ELR (cell line): ENCODE measurements at places on chromosomes 2 and 18.
A peak's percentile ranks its signal among the peaks of the same experiment; 100 is the strongest.

DNA sequence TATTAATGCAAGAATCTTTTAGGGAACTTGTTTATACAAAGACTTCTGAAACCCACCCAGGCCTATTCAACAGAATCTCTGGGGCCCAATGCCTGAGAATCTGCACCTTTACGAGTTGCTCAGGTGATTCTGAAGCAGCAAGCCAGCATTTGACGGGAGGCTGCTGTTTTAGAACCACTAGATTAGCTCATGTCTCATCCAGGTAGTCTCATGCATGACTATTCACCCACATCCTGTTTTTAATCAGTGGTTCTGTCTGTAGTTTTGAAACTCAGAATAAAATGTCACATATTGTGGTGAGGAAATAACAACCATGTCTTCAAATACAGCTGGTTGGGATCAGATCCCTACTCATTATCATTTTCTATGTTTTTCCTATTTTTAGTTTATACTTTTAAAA lies 39.5 kb downstream of the CYTIP start:
- DNase-seq, result peak; percentile 2

GRCh38 chr2:170235860-170236679 lies 58.1 kb downstream of the MYO3B start:
- peak; percentile 68 for DNase-seq

DNA sequence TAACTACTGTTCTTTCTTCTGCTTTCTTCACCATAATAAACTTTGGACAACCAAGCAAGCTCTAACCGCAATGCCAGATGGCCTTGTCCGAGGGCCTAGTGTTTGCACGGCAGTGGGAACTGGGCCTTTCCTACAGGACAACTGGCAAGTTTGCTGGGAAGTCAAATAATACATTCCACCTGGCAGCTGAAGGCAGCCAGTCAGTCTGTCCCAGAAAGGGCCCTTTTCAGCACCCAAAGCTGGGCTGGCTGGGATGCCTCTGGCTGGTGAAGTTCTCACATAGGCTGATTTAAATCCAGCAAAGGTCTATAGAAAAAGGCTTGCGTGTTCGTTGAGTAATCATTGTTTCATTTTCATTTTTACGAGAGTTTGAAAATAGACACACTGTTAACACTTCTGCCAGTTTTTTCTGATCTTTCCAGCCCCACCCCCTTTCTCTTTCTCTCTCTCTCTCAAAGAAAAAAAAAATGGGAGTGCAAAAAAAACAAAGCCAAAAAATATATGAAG lies 110.0 kb upstream of the EPAS1 start:
- peak; percentile 67 for DNase-seq

DNA sequence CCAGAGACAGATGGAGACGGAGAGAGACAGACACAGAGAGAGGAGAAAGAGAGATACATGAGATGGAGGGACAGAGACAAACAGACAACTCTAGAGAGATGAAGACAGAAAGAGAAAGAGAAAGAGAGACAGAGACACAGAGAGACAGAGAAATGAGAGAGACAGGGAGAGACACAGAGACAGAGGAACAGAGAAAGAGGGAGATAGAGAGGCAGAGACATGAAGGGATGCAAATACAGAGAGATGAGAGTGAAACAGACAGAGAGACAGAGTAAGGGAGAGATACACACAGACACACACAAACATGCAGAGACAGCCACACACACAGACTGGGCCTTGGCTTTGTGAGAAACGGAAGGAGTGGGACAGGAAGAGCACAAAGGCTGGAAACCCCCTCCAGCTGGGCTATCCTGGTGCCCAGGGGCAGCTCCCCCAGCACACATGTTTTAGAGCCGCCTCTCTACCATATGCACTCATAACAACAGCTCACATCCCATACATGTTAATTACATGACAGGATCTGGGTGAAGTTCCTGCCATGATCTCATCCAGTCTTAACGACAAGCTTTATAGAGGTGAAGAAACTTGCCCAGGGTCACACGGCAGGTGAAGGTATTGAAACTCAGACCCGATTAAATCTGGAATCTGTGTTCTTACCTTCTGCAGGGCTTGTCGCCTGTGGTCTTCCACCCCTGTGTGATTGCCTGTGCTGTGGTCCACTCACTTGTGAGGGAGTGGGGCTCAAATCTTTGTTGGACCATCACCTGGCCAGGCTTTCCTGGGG lies 32.4 kb downstream of the IL18R1 start:
- no peak for DNase-seq

- peak; percentile 91 for DNase-seq
These were observed 116.9 kb downstream of the TPGS2 start for GRCh38 chr18:36711813-36712444.

- no peak for DNase-seq
These were observed 94.9 kb downstream of the NFATC1 start for GRCh38 chr18:79490626-79491041.

GRCh38 chr2:3466966-3467365 lies 52.4 kb downstream of the ADI1 start:
- no peak for DNase-seq

GRCh38 chr2:158618891-158619490 lies 162.2 kb downstream of the PKP4 start:
- DNase-seq, result peak; percentile 40

- DNase-seq, result no peak
These were observed 139.6 kb downstream of the TTC32 start for GRCh38 chr2:19762142-19762541.

- DNase-seq, result peak; percentile 47
These were observed 31.5 kb upstream of the NFE2L2 start for GRCh38 chr2:177296040-177296439.

DNA sequence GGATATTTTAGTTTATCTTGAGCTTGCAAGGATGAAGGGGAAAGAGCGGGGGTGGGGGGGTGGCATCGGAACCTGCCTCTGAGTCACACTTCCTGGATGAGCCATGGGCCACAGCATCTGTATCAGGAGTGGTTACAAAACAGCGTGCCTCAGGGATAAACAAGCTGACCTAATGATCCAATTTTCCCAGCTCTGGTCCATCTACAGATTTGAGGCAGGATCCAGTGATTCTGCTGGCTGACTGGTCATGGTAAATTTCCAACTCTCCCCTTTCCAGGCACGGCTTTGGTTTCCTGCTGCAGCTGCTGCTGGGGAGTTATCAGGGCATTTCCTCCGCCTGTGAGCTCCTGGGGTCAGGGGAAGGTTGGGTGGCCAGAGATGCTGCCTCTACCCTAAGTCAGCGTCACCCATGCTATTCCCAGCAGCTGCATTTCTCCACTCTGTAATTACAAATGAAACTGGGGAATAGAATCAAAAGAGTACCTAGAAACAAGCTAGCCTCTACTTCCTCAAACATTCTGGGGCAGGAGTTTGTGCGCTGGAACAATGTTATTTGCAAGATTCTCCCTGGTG lies 4.7 kb upstream of the HPCAL1 start:
- DNase-seq, result peak; percentile 98

DNA sequence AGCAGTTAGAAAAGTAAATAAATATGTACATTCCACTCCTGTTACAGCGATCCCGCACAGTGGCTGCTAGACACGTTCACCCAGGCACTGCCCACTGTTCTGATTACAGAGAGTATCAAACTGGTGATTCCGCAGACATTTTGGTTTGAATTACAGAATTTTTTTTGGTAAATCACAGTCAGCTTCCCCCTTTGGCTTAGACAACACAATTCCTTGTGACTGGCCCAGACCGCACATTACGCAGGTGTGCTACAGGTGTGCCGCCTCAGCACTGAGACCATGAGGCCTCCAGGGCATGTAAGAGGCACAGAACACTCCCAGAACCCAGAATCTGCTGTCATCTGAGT lies 112.3 kb downstream of the PXDN start:
- DNase-seq, result peak; percentile 57

DNA sequence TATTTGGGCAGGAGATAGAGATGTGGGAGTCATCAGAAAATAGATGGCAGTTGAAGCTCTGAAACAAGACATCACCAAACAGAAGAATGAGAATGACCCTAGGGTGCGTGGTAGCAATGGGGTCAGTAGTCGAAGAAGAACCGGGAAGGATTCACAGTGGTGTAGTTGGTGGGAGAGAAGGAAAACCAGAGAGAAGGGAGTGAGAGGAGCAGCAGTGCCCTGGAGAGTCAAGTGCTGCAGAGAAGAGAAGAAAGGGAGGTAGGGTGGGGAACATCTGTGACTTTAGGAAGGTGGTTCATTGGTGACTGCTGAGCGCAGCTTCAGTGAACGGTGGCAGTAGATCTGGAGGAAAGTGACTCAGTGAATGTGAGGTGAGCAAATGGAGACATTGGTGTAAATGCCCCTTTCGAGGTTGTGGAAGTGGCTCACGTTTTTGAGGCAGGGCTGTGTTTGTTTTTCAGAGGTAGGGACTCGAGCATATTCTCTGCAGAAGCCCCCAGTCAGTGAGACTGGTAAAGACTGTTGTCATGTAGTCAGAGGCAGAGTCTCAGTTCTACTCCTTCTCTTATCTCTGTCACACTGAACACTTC lies 36.4 kb downstream of the CDC42EP3 start:
- no peak for DNase-seq

DNA sequence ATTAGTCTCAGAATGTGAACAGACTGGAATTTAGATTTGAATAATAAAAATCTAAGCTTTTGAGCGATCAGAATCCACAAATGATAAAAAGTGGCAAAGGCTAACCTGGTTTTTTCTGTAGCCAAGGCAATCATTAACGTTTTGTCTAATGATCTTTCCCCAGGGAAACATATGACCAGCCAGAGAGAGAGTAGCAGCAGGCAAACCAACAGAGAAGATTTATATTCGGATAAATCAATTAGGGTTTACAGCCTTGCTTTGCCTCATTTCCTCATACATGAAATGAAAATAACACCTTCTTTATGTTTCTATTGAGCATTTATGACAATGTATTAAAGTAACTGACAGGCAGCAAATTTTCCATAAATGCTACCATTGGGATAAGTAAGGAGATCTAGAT lies 14.5 kb downstream of the TIA1 start:
- DNase-seq, result no peak

DNA sequence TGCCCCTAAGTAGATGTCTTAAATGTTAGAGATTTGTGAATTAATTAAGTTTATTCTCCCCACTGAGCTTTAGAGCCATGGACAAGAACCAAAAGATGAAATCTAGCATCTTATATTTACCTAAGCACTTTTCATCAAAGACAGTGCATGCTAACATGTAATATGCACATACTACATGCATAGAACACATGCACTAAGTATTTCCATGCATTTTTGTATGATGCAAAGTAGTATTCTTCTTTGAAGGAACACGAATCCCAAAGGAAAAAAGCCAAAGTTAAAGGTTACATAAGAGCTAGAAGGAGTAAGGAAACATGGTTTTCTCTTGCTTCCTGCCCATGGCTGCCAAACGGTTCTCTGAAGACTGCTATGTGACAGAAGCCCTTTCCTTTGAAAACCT lies 15.3 kb downstream of the STAMBP start:
- DNase-seq, result no peak

DNA sequence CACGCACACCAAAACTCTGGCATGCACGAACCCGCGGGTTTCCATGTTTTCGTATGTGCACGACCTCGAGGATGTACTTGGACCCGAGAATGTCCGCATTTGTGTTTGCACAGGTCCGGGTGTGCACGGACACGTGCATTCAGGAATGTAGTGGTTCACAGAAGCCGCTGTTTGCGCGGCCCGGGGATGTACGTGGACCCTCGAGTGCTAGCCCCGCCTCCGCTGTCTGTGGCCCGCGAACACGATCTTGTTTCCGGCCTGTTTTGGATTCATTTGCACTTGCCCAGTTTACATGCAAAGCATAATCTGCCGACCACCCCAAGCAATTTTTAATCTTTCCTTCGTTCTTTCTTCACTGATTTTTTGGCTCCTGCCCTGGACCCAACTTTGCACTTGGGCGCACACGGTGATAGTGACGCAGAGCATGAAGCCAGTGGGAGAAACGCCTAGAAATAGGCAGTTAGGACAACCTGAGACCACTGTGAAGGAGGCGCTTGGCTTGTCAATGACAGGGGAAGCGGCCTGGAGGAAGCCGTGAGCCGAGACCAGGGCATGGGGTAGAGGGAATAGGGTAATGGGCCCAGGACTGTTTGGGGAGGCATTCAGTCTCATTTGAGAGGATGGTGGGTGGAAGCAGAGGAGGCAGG lies 45.4 kb upstream of the PTMA start:
- no peak for DNase-seq

- no peak for DNase-seq
These were observed 450.0 kb upstream of the SLC14A2 start for GRCh38 chr18:45165176-45165713.

- no peak for DNase-seq
These were observed 312.2 kb upstream of the EPAS1 start for GRCh38 chr2:45984896-45985473.

- peak; percentile 21 for DNase-seq
These were observed 193.0 kb downstream of the ACKR3 start for GRCh38 chr2:236762628-236763027.

GRCh38 chr2:10522170-10522448 lies 74.0 kb upstream of the ODC1 start:
- DNase-seq, result no peak

DNA sequence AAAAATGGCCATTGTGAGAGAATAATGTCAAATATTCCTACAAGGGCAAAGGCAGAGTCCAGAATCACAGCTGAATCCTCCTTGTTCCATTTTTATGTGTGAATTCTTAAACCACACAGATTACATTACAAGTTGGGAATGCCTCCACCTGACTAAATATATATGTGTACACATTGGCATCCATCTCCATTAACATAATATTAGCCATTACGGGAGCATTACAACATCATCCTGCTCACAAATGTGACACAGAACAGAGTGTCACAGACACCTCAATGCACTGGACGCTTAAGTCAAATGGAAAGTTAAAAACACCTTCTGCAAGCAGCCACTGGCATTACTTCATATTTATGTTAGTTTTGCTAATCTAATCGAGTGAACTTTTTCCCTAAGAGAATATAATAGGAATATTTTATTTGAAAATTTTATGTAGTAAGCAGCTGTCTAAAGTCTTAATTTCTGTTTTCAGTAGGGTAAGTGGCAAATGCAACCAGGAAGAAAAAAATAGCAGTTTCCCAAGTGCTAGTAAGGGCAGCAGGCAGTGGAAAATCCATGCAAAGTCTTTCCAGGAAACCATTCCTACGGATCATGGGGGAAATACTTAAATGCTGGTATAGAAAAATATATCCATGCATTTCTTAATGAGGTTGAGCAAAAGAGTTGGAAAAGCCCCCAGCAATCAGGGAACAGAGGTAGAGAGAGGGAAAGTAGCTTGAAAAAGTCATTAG lies 255.6 kb downstream of the OSR1 start:
- DNase-seq, result no peak

GRCh38 chr2:132586101-132586511 lies 83.9 kb downstream of the LYPD1 start:
- DNase-seq, result no peak

- DNase-seq, result no peak
These were observed 345.6 kb downstream of the AKAIN1 start for GRCh38 chr18:4851301-4851976.

GRCh38 chr18:48036641-48037421 lies 106.4 kb upstream of the SMAD2 start:
- DNase-seq, result no peak

- DNase-seq, result peak; percentile 33
These were observed 82.2 kb upstream of the ITGA4 start for GRCh38 chr2:181374781-181375675.

GRCh38 chr2:60353863-60354262 lies 199.6 kb downstream of the BCL11A start:
- no peak for DNase-seq
